ENCODE measurements at places on chromosomes 4 and X.

DNA sequence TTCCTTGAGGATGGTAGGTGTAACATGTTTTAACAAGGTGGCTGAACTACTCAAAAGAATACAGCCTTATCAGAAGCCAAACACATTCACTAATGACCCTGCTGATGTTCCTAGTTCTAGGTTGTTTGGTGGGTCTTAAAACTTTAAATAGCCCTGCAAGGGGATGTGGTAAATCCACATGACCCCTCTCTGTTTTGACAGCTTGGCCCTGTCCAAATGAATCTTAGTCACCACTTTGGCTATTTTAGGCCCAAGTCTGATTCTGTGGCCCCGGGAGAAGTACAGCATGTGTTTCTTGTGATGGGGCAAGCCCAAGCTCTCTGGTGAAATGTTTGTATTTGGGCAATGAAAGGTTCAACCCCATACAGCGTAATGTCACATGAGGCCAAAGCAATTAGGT, 54.5 kb upstream of the GPR34 start:
- DNase-seq: no peak

DNA sequence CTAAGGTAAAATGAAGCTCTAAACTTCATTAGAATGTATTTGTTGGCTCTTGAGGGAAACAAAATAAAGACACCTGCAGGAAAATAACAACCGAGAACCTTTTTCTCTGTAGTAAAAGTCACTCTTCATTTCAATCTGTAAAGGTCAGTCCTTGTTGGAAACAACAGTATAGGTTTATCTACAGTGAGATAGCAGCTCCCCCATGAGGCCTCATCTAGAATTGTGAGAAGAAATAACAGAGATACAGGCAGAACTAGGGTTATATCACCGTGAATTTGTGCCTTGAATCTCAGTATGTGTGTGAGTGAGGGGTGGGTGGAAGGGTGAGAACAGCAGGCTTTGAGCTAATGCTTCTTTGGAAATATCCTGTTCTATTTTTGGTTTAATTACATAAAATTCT, 107.8 kb upstream of the FMR1 start:
- no peak for DNase-seq

DNA sequence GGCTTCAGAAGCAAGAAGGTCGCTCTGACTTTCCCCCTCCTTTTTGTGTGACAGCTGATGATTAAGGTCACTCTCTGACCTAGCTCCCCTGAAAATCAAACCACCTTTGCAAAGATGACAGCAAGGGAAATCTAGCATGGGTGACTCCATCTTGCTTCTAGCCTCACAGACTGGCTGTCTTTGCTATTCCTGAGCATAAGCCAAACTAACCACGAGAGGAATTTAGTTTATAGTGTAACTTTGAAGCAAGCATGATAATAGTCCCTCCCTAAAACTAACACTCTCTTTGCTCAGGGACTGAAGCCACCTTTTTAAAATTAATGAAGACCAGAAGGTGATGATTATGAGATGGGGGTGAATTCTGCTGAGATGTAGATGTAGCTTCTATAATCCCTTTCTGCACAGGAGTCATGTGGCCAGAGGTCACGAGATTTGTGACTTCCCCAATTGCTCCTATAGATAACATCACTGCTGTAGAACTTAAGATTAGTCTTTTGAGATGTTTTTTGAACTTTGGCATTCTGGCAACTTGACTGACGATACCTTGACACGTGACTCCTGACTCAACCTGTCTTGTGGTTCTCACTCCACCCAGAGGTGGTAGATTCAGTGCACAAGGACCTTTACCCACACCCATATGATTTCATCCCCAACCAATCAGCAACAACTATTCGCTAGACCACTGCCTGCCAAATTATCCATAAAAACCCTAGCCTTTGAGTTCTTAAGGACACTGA, 14.9 kb upstream of the PDE5A start:
- DNase-seq: no peak

DNA sequence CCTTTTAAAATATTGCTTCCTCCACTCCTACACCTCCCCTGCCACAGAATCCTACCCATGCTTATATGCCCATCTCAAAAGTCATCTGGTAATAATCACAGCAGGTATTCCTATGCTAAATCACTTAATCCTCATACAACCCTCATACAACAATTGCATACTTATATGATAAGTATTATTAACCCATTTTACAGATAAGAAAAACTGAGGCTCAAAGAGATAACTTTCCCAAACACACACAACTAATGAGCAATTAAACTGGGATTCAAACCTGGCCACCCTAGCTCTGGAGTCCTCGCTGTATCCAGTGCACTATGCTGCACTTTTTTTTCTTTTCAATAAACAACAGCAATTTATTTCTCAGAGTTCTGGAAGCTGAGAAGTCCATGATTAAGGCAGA, 99.8 kb upstream of the TSPAN5 start:
- no peak for DNase-seq

DNA sequence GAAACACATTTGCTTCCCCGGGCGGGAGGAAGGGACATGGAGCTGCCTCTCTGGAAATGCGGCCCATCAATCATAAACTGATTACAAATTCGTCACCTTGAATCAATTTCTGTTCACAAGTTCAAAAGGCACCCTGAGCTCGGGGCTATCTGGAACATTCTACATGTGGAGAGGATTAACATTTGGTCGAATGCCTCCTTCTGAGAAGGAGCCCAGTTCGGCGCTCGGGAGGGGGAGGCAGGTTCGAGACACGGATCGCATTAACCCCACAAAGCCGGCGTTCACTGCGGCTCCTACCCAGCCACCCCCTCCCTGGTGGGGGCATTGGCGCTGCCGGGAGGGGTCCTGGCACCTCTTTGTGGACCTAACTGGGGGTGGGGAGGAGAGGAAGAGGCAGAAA, 108.0 kb downstream of the CPZ start:
- DNase-seq: no peak

DNA sequence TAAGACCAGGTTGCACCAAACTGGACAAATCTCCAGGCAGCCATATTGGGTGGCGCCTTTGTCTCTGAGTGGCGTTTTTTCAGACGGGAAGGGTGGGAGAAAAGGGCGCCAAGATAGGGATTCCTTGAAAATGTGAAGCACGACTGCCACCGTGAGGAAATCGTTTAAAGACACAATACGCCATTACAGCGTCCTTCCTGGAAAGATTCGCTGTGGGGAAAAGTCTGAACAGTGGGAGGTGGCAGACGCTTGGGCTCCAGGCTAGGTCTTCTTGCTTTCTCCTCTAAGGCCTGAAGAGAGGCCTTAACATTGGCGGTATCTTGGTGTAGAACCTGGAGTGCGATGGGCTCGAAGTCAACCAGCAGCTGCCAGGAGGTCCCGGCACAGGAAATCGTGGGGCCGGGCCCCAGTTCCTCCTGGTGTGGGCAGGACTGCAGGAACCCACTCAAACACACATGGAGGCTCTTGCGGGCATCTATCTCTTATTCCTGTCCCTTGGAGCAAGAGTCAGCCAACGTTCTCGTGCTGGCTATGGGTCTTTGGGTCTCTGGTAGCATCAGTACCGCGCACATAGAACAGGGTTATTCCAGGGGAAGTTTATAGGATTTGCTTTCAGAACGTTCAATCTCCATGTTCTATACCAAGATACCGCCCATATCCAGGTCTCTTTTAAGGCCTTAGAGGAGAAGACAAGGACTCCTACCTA, 208.8 kb downstream of the OR13H1 start:
- no peak for DNase-seq

DNA sequence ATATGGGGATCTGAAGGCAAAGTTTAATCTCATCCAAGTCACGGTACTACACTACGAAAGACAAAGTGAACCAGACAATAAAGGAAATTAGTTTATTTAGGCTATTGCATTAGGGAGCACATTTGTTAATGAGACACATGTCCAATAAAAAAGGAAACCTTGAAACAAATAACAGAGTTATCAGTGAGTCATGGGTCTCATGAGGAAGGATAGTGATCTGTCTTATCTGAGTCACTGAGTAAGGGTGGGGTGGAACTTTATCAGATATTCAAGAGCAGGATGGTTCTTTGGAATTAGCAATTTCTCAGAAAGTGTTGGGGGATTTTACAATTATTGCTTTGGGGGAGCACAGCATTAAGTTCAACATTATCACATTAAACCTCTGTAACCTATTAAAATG, 188.9 kb upstream of the IL1RAPL1 start:
- no peak for DNase-seq

DNA sequence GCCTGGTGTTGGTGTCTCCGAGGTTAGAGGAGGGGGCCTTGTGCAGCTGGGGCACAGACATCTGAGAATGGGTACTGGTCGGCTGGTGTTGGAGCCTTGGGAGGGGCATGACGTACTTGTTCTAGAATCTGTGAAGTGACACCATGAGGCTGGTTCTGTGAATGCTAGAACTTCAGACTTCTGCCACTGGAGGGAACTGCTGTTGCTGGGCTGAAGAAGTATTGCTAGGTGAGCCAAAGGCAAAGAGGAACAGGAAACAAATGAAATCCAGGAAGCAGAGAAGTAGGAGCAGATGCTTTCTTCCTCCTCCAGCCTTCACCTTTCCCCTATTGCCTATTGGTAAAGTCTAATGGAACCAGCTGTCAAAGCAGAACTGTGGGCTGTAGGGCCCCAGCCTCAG, 120.9 kb upstream of the DDIT4L start:
- no peak for DNase-seq

DNA sequence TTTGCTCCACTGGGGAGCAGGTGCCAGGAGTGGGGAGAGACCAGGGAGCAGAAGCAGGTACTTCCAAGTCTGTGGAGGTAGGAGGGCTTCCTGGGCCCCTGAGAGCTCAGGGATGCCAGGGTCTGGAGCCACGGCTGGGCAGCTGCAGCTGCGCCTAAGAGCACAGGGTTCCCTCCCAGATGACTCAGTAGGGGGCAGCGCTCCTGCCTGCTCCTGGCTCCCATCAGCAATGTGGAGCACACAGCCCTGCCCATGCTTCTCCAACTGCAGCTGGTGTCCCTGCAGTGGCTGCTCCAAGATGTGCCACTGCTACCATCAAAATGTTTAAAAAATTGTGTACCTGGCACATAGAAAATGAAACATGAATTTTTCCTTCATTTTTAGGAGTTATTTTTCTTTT, 1028.2 kb downstream of the PCDH7 start:
- DNase-seq: no peak

GRCh38 chrX:103556963-103557612, 28.2 kb upstream of the TCEAL4 start:
- no peak for DNase-seq

Data from right atrium auricular region (tissue), 2 donors.